ENCODE measurements at places on chromosomes 6 and 20.

DNA sequence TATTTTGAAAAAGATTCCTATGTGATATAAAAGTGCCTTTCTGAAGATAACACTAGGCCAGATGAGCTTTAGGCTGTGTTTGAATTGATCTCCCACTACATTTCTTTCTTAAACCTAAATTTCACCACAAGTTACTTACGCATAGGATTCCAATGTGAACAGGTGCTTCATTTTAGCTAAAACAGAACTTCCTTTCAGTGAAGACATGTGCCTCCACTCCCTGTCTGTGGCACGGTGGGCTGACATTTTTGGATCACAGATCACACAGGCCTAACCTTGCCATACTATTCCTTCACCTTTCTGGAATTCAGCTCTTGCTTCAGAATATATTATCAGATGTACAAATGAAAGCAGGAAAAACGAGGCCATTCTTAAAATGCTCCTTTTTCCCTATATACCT lies 231.8 kb downstream of the SAMD5 start:
- no peak for DNase-seq

GRCh38 chr6:157280947-157281346 lies 42.4 kb downstream of the TMEM242 start:
- DNase-seq = no peak

- no peak for DNase-seq
Observed at GRCh38 chr6:42727087-42727611, 4.8 kb upstream of the PRPH2 start.

DNA sequence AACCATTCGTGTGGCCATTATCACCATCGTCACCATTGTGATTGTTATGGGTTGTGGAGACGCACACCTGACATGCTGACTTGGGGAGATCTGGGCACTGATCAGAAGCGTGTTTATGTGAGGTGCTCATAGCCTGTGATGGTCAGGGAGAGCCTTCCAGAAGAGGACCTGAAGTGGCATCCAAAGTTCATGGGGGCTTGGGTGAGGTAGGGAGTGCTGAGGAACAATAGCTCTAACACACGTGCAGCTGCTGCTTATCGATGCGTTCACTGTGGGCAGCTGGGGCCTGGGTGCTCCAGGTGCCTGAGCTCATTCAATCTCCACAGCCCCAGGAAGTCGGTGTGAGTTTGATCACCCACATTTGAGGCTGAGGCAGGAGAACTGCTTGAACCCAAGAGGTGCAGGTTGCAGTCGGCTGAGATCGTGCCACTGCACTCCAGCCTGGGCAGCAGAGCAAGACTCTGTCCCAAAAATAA lies 227.3 kb downstream of the PREX1 start:
- no peak for DNase-seq

GRCh38 chr20:42074944-42075343 lies 456.8 kb upstream of the CHD6 start:
- no peak for DNase-seq

DNA sequence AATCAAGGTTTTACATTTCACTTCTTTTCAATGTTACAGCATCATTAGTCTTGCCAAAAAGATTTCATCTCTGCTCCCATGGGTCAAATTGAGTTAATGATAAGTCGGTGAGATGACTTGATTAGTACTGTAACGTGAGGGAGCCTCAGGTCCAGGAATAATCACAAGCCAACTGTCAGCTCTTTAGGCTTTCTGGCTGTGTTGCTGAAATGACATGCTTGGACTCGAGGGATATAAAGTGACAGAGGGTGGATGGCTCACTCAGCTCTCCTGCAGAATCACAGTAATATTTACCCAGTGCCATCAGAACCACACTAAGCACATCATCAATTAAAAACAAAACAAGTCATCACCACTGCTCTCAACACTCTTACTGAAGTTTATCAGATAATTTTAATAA lies 196.2 kb upstream of the THEMIS start:
- no peak for DNase-seq

GRCh38 chr6:18262702-18263417 lies 1.5 kb downstream of the DEK start:
- DNase-seq = peak; percentile 51

DNA sequence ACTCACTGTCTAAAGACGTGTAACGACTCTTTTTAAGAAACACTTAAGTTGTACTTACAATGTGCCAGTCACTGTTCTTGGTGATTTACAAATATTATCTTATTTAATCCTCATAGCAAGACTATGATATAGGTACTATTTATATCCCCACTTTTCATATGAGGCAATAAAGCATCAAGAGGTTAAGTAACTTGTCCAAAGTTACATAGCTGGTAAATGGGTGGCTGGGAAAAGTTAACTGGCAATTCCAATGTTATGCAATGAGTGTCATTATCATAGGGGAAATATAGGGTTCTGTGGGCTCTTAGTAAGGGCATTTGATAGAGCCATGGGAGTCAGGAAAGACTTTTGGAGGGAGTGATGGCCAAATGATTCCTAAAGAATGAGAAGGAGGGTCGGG lies 21.4 kb upstream of the RIPOR2 start:
- no peak for DNase-seq

GRCh38 chr20:39009348-39009747 lies 47.2 kb downstream of the DHX35 start:
- DNase-seq = no peak

GRCh38 chr20:34110025-34110744 lies 1.9 kb downstream of the EIF2S2 start:
- no peak for DNase-seq

- DNase-seq = no peak
Observed at GRCh38 chr6:81763968-81764367, 11.5 kb upstream of the TENT5A start.

DNA sequence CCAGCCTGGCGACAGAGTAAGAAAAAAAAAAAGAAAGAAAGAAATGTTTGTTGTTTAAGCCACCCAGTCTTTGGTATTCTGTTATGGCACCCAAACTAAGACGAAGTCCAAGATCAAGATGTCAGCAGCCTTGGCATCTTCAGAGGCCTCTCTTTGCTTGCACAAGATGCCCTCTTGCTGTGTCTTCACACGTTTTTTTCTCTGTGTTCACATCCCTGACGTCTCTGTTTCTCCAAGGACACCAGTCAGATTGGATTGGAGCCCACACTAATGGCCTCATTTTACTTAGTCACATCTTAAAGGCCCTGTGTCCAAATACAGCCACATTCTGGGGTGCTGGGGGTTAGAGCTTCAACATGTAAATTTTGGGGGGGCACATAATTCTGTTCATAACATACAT lies 380.9 kb downstream of the GJA1 start:
- DNase-seq = no peak

DNA sequence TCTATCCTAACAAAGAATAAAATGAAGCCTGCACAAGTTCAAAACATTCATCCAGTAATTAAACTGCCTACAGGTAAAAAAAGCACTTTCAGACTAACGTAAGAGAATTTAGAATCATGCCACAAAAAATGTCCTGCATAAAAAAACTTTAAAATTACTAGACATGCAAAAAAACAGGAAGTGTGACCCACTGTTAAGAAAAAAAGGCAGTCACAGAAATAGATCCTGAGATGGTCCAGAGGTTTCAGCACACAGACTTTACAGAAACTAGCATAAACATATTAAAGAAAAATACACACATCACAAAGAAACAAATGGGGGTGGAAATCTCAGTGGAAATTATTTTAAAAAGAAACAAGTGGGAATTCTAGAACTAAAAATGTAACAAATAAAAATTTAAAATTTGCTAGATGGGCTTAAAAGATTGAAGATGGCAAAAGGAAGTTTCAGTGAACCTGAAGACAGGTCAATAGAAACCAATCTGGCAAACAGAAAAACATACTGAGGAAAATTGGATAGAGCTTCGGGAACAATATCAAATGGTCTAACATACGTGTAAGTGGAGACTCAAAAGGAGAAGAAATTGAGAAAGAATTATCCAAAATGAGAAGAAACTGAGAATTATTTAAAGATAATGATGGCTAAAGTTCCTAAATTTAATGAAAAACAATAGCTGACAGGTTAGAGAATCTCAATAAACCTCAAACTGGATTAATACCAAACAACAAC lies 3.4 kb upstream of the ZNF133 start:
- no peak for DNase-seq

- no peak for DNase-seq
Observed at GRCh38 chr6:83092756-83093399, 25.4 kb downstream of the DOP1A start.

GRCh38 chr6:26140254-26140966 lies 53.2 kb downstream of the HFE start:
- DNase-seq = no peak

All from CD4-positive, alpha-beta T cell (primary cell).